ENCODE measurements at places on chromosomes 16 and 17. TPM values are rescaled to one million over a fixed set of nuclear protein-coding genes. Genes with fewer than 3 reads are reported as not detected.

DNA sequence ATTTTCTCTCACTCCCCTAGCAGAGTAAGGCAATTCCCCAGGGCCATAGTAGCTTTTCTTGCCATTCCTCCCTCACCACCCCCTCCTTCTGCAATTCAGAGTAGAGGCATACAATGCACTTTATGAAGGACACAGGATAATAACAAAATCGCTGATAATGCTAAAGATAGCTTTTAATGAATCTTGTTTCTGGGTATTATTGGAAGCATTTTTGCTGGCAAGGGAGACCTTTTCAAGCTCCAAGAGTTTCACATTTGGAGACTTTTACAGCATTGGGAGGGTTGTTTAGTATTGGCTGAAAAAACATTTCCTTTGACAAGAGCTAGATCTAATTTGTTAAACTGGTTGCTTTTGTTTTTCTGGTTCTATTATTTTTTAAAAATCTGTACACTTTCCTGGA lies 573.0 kb upstream of the C16orf82 start:
- no peak for DNase-seq

DNA sequence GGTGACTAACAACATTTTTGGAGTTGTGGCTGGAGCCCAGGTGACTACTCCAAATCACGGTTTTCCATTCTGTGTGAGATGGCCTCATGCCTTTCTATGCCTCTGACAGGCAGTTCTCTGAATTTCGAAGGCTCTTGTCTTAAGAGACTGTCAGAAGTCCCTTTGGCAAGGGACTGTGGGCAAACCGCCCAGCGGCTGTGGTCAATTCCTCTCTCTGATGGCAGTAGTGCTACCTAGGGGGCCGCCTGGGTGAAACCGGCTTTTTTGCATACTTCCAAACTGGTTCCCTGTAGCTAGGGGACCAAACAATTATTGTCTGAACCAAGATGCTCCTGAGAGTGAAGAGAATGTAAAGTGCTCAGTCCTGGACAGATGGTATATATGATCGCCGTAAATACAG lies 86.3 kb downstream of the SDR42E1 start:
- no peak for DNase-seq

DNA sequence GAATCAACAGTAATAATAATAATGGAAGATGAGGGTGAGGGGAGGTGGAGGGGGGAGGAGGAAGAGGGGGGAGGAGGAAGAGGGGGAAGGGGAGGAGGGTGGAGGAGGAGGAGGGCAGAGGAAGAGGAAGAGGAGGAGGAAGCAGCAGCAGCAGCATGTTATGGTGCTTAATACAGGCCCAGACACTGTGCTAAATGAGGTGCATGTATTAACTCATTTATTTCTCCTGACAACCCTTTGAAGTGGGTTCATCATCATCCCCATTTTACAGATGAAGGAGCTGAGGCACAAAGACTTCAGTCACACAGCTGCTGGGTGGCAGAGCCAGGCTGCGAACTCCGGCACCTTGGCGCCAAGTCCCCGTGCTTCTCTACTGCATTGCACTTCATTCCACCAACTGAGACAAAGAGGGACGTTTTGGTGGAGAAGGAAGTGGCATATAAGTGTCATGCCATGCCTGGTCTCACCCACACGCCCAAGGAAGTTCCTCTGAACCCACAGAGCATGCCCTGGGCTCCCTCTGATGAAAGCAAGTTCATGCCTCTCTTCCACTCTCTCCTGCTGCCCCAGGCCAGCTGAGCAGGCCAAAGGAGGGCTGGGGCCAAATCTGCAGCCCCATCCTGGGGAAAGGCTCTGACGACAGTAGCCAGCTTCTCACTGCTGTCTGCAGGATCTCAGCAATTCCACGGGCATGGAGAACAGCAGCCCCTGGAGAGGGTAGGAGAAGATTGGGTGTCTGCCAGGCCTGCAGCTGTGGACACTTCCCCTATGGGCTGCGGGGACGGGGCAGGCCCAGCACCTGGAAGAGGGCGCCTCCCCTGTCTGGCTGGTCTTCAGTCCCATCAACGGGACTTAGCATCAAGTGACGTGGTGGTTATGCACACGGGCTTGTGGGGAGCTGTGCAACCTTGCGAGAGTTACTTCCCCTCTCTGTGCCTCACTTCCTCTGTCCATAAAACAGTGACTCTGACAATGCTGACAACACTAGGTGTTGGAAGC lies 21.8 kb downstream of the XYLT1 start:
- no peak for DNase-seq

The NTN1 gene
- 0.69 TPM for total RNA-seq

GRCh38 chr17:43341715-43342588 lies 56.8 kb upstream of the ARL4D start:
- DNase-seq = no peak

The CACNA1H gene
- total RNA-seq = 13.6 TPM

Data from omental fat pad (tissue), 4 donors.